Left renal cortex interstitium (tissue), 4 donors: ENCODE measurements at places on chromosomes 13 and 19.

DNA sequence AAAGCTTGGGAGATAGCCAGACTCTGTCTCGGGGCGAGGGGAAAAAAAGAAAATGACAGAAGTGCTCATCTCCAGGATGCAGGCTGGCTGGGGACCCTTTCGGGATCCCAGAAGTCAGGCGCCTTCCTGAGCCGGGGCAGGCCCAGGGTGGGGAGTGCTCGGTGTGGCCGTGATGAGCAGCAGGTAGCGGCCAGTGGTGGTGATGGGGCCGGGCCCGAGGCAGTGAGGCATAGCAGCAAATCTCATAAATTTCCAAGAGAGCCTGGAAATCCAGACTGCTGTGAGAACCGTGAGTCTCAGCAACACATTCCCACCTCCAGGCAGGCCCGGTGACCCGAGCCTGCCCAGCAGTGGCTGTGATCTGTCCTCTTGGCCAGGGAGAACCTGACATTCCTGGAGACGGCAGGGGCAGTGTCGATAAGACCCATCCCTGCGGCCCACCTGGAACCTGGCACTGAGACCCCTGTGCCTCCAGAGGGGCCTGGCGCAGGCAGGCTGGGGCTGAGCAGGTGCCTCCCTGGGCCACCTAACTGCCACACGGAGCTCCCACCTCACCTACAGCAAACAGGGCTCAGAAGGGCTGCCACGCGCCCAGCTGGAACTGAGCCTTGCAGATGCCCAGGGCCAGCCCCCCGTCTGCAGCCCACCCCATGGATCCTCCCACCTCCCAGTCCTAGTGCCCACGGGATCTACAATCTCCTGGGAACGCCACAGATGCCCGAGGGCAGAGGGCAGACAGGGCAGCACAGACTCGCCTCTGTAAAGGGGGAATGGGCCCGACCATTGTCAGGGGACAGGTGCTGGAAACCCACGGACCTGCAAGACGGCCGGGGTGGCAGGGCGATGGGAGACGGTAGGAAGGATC is 23.4 kb downstream of the IZUMO4 start:
- no peak for DNase-seq

GRCh38 chr19:22600690-22601648 is 33.2 kb upstream of the ZNF492 start:
- DNase-seq, result no peak

GRCh38 chr13:66689628-66690027 is 540.5 kb downstream of the PCDH9 start:
- no peak for DNase-seq

- DNase-seq, result no peak
These were observed 1.1 kb downstream of the MAB21L1 start for GRCh38 chr13:35475212-35475959.

DNA sequence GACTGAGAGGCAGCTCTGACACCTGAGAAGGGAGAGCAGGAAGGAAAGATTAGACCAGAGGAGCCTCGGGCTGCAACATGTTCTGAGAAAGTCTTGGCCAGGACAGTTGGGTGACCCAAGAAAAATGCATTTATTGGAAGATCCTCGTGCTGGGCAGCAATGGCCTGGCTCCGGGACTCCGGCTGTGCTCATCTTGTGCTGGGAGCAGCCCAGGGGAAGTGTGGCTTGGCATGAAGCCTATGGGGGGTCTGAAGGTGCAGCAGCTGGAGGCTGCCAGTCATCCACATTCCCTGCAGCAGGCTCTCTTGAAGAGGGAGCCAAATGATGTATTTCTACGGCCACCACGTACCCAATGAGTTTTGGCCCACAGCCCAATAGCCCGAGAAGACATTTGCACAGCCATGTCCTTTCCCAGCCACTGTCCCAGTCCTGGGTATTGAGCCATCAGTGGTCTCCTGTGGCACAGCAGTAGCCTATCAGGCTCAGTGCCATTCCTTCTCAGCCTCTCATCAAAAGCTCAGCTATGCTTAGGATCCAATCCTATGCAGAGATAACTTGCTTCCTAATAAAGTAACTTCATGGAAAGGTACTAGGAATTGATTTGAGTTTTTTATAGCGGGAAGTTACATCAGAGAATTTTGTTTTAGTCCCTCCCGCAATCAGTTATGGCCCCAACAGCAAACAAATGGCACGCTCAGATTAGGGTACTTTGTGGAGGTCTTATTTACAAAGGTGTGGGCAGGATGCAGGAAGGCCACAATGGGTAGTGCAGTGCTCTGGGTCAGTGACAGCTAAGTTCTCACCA is 76.0 kb upstream of the MEDAG start:
- DNase-seq, result no peak

DNA sequence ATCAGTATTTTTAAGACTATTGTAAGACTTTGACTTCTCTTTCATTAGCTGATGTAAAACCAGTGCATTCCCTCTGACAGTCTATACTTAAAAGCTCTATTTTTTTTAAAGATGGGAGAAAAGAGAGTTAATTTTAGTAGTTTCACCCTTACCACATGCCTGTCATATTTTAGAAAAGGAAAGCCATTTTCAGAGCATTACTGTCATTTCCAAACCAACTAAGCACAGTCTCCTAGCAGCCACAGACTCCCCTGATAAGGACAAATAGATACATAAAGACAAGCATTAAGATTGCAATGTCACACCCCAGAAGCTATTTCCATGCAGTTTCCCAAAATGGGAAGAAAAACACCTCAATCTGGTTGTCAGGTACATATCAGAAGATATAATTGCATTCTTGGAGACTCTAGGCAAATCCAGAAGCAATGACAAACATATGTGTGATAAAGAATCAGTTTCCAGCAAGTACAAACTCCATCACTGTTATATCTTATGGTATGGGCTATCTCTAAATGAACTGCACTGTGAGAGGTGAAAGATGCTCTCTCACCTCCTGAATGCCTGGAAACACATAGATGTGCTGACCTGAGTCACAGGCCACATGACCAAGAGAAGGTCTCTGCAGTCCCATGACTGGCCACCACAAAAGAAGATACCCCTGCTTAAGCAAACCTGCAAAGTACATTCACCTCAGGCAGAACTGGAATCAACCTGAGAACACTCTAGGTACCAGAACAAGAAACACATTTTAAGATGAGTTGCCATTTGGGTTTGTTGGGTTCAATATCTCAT is 303.3 kb downstream of the POU4F1 start:
- no peak for DNase-seq

GRCh38 chr19:55088021-55088451 is 12.4 kb downstream of the EPS8L1 start:
- DNase-seq, result no peak

DNA sequence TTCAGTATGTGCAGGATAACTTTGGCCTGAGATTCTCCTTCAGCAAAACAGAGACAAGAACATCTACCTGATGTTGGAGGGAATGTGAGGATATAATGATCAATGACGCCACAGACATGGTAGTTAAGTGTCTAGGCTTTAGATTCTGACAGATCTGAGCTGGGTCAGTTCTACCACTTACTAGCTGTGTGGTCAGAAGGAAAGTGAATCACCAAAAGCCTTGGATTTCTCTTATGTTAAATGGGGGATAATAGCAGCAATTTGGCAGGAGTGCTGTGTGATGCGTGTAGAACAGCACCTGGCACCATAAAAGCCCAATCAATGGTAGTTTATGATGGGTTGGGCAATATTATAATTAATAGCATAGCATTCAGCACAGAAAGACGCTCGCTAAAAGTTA is 41.7 kb downstream of the RXFP2 start:
- DNase-seq, result no peak

DNA sequence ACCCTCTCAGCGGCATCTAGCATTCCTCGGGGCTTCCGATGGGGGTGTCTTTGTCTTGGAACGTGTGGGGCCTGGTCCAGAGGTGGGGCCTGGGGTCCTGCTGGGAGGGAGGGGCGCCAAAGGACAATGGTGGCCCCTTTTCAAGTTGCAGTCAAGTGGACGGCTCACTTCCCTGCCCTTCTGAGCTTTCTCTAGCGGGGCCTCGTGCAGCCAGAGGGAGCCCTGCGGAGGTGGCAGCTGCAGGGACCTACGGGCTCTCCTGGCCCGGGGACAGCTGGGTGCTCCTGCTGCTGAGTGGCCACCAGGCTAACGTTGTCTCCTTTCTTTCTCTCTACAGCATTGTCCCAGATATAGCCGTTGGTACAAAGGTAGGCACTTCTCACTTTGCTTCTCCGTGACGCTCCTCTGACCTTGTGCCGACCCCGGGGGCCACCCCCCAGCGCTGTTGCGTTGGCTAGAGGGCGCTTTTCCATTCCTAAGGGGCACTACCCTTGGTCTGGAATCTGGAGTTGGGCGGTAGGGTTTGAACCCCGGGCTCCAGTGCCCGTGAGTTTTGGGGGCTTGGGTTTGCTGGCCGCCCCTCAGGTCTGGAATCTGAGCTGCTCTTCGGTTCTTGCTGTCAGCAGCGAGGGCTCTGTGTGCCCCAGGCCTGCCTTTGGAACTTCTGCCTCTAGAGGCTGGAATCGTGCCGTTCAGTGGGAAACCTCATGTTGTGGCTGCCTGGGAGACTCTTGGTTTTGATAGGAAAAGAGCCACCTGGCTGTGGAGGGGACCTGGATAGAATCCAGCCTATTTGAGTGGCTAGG is 2.0 kb downstream of the PTBP1 start:
- DNase-seq, result no peak

DNA sequence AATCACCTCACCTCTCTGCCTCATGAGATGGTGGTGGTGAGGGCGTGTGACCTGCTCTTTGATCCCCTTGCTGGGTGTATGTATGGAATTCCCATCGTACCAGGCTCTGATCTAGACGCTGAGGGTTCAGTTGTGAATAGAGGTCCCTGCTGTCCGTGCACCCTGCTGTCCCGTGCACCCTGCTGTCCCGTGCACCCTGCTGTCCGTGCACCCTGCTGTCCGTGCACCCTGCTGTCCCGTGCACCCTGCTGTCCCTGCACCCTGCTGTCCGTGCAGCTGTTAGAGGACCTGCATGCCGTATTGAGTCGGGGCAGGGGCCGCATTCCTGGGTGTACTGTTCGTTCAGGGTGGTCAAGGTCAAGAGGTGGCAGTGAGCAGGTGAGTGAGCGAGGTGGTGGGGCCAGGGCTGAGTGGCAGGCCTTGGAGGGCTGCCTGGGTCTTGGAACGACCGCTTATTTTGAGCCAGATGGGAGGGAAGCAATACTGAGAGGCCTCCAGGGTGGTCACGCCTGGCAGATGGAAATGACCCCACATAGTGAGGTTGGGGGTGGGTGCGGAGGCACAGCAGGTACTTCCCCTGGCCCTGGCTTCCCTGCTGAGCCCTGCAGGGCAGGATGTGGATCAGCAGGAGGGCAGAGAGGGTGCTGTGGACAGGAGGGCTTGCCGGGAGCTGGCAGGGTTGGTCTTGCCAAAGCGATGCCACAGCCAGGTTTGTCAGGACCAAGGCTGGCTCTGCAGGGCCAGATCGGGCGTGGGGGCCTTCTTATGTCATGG is 4.6 kb upstream of the EPN1 start:
- DNase-seq, result no peak

GRCh38 chr13:71634602-71635443 is 232.2 kb downstream of the DACH1 start:
- DNase-seq, result no peak

DNA sequence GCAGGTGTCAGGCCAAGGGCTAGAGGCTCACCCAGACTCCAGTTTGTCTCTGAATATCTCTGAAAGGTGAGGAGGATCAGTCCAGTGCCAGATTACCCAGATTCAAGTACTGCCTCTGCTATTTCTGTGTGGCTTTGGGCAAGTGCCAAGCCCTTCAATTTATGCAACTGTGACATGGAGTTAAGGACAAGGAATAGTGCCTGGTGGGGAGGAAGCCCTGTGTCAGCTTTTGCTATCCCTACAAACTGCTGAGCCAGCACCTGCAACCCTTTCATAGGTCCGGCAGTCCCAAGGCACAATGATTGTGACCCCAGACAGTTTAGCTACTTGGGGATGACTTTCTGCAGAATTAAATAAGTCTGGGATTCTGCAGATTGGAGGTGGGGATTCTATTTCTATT is 123.0 kb downstream of the KL start:
- DNase-seq, result no peak

DNA sequence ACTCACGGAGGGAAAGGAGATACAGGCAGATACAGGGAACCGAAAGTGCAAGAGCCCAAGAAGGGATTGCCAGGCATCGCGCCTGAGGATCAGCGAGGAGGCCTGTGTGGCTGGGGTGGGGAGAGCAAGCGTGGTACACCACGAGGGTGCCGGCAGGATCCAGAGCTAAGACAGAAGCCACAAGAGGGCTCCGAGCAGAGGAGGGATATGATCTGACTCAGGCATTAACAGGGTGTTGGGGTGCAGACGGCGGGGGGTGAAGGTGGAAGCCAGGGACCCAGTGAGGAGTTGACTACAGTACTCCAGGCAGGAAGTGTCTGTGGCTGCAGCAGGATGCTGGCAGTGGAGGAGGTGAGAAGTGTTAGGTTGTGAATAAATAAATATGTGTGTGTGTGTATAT is 5.4 kb upstream of the PPP1R37 start:
- no peak for DNase-seq

DNA sequence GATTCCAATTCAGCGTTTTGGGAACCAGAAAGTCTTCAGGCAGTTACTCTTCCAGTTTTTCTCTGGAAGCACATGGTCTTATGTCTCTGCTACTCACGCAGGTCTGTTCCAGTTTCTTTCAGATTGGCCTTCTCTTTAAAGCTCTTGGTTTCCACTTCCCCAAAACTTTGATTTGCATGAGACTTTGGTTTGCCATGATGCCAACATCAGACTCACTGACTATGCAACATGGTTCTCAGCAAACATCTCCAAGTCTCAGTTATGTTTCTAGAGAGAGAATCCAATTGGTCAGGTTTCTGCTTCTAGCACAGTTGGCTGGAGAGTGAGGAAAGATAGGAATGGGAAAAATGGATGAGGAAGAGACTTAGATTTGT is 3.1 kb downstream of the AKAP11 start:
- no peak for DNase-seq

GRCh38 chr13:105448811-105449210 is 1086.7 kb downstream of the EFNB2 start:
- no peak for DNase-seq

- no peak for DNase-seq
These were observed 459.2 kb downstream of the MYO16 start for GRCh38 chr13:109088624-109088917.

DNA sequence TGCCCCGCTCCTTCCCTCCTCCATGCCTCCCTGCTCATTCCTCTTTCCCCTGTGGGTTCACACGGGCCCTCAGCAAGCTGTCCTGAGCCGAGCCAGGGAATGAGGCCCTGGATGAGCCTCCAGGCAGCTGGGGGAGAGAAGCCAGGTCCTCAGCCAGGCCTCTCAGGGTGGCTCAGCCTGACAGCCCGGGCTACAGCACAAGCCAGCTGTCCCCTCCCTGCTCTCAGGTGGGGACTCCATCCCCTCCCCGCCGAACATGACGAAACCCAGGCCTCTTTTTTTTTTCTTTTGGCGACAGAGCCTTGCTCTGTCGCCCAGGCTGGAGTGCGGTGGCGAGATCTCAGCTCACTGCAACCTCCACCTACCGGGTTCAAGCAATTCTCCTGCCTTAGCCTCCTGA is 40.0 kb upstream of the MATK start:
- DNase-seq, result no peak

- DNase-seq, result no peak
These were observed 13.0 kb upstream of the KCNN1 start for GRCh38 chr19:17953869-17954268.

DNA sequence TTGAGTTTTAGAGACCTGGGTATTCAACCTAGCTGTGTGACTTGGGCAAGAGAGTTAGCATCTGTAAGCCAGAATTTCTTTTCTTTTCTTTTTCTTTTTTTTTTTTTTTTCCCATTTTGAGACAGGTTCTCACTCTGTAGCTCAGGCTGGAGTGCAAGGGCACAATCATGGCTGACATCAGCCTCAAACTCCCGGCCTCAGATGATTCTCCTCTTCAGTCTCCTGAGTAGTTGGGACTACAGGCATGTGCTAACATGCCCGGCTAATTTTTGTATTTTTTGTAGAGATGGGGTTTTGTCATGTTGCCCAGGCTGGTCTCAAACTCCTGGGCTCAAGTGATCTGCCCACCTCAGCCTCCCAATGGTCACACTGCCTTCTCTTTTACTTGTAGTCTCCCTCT is 33.0 kb downstream of the ZMYM2 start:
- no peak for DNase-seq
